ENCODE measurements at places on chromosomes 13 and 19.

GRCh38 chr19:47418692-47419029 is 666 bp downstream of the MEIS3 start:
- DNase-seq = no peak

GRCh38 chr19:39052243-39052746 is 19.9 kb upstream of the FBXO27 start:
- DNase-seq = peak; percentile 67

DNA sequence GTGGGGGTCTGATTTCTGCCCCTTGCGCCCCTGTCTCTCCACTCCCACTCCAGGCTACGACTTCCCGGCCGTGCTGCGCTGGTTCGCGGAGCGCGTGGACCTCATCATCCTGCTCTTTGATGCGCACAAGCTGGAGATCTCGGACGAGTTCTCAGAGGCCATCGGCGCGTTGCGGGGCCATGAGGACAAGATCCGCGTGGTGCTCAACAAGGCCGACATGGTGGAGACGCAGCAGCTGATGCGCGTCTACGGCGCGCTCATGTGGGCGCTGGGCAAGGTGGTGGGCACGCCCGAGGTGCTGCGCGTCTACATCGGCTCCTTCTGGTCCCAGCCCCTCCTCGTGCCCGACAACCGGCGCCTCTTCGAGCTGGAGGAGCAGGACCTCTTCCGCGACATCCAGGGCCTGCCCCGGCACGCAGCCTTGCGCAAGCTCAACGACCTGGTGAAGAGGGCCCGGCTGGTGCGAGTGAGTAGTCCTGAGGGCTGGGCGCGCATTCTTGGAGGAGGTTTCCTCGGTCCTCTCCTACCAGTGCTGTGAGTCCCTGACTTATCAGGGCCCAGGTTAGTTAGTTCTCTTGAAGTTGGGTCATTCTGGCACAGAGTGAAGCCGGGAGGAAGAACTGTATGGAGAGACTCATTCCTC is 12.7 kb downstream of the EHD2 start:
- no peak for DNase-seq

DNA sequence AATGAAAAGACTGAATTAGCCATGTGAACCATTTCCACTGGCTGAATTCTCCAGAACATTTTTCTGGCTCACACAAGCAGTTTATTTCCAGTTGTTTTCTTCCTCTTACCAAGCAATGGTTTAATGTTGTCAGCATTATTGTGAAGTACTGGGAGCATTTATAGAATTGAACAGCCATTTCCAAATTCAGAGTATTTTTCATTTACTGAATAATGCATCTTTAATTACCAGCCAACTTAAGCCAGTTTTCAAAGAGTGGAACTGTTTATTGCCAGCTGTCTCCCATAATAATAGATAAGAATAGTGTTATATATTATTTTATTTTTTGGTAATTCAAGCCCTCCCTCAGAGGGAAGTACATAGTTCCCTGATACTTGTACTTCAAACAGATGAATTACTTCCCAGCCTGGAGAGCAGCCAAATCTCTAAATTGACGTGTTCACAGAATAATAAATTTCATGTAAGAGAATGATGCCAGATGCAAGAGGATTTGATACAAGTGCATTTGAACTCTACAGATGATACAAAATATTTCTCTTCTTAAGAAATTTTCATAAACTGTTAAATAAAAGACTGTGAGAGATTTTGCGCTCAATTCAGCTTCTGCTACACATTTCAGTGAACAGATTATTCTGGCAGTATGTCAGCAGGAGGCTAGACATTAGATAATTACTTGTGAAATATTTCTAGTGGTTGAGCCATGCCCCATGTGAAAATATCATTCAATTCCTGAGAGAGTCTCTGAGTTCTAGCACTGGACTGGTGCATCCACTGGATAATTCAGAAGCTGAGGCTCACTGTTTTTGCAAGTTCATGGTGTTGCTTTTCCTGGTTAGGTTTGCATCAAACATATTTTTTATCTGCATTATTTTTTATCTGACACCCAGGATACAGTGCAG is 315.9 kb downstream of the SLC7A1 start:
- no peak for DNase-seq

DNA sequence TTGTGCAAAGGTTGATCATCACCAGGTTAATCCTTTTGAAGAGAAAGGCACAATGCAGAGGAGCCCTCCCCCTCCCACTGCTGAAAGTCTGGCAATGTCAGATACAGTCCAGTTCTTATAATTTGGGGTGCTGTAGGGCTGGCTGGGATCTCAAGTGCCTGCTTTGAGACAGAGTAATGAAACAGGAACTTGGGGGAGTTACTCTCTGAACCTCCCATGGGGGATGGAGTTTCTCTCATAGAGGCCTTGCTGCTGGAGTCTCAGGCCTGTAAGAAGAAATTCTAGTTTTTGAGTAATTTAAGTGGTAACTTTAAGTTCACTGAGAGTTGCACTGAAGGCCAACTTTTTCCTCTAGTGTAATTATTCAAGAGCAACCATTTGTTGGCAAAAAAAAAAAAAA is 410.5 kb downstream of the KCNRG start:
- no peak for DNase-seq

DNA sequence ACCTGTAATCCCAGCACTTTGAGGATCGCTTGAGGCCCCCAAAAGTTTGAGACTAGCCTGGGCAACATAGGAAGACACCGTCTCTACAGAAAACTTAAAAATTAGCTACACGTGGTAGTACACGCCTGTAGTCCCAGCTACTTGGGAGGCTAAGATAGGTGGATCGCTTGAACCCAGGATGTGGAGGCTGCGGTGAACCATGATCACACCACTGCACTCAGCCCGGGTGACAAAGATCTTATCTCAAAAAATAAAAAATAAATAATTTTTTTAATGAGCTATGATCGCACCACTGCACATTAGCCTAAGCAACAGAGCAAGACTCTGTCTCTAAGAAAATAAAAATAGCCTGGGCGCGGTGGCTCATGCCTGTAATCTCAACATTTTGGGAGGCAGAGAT is 6.6 kb downstream of the RCBTB2 start:
- DNase-seq = peak; percentile 73

GRCh38 chr13:107587681-107588080 is 627.7 kb downstream of the LIG4 start:
- no peak for DNase-seq

- DNase-seq = no peak
These were observed 27.7 kb upstream of the CYSLTR2 start for GRCh38 chr13:48626077-48626449.

DNA sequence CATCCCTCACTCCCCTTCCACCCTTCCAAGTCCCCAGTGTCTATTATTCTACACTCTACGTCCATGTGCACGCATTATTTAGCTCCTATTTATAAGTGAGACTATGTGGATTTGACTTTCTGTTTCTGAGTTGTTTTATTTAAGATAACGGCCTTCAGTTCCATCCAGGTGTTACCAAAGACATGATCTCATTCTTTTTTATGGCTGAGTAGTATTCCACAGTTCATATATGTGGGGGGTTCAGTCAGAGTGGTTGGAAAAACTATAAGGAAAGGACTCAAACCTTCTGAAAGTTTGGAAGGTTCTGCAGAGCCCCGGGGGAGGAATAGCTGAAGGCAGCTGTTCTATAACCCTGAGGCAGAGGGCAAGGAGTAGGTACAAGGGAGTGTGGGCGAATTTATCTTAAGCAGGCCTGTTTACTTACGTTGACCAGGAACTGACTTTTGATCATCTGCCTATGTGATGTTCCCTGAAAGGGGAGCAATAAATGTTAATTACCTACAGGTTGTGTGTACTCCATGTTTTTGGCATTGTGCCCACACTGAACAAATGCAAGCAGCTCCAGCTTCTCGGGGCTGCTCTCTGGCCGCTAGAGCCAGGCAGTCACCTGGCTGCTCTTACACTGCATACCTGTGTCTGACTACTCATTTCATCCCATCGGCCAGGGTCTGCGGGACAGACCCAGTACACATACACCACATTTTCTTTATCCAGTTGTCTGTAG is 13.5 kb upstream of the ADGRE1 start:
- DNase-seq = no peak

DNA sequence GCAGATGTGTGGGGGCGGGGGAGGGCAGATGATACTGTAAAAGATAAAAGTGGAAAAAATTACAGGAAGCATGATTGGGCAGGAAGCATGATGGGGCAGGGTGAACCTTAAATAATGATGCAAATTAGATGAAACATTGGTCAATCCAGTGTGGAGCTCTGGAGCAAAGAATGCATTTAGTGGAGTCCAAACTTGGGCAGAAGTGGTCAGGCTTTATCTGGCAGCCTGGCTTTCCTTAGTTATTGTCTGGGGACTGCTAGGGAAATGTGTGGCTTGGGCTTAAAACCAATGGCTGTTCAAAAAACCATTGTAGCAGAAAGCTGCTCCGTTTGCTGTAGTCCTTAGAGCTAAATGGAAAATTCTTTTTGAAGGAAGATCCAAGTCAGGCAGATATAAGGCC is 1077.3 kb upstream of the MIR17HG start:
- DNase-seq = no peak

DNA sequence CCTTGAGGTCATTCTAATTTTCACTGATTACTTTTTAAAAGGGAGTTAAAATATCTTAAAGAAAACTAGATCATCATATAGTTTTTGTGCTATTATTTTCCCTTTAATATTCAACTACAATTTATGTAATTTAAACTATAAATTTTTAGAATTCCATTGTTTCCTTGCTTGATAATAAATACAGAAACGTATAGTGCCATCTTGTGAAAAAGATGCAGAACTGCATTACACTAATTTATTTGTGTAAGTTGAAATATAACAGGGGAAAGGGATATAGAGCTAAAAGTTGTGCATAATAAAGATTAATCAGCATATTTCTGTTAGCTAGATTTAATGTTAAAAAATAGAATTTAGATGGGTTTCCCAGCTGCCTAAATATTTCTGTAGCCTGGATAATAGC is 61.5 kb upstream of the TDRD3 start:
- no peak for DNase-seq

DNA sequence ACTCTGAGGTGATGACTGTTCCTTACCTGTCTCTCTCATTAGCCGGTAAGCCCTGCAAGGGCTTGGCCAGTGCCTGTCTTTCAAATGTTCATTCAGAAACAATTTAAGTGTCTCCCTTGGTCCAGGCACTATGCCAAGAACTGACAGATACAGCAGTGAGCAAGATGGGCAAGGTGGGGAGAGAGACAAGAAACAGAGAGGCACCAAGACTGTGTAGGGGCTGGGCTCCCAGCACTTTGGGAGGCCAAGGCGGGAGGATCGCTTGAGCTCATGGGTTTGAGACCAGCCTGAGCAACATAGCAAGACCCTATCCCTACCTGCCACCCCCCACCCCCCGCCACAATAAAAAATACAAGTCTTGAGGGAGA is 1.3 kb upstream of the CCNE1 start:
- no peak for DNase-seq

DNA sequence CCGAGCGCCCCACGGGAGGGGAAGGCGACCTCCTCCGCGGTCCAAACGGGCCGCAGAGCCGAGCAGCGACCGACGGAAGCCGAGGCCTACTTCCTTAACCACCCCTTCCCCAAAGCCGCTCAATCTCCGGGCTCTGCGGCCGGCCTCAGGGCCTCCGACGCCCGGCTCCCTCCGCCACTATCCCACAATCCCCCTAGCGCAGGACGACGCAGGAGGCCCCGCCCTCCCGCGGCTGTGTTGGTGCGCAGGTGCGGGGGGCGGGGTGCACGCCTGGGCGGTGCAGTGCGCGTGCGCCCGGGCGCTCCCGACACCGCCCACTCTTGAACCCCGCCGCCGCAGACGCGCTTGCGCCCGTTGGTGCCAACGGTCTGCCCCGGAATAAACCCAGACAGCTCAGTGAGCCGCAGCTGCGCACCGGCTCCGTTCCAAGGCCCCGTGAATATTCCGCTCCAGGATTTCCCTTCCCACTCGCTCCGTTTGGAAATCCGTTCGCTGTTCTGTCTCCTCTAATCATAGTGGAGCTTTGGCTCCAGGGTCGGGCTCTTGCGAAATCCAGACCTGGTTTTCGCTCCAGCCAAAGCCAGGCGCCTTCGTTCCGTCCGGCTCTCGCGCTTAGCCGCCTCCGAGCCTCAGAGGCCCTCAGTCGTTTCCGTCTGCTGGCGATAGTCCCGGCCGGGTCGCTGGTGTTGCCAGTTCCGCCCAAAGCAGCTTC is at the start of gene PPP6R1:
Gene PPP6R1 (minus strand): TSS at position 190 of the 712 bp plus-strand sequence. CDS start 11,914 bp downstream, outside the sequence.
- peak; percentile 89 for DNase-seq

GRCh38 chr13:37539976-37540605 is 58.5 kb downstream of the POSTN start:
- DNase-seq = no peak

DNA sequence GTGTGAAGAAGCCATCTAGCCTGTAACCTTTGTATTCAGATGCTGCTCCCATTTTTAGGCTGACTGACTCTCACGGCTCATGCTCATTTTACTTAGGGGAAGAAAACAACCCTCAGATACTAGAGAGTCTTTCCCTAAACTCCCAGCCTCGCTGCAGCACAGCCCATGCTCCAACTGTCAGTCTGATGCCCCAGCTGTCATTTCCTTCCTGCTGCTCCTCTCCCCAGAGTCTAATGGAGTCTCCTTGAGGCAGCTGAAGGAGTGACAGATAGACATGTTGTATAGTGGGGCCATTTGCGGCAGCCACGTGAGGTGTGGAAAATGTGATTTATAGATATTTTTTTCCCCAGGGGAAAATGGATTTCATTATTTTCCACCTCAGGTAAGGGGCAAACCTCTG is 59.2 kb upstream of the OLFM4 start:
- no peak for DNase-seq

- no peak for DNase-seq
These were observed 352.4 kb downstream of the KLF5 start for GRCh38 chr13:73411067-73411809.

DNA sequence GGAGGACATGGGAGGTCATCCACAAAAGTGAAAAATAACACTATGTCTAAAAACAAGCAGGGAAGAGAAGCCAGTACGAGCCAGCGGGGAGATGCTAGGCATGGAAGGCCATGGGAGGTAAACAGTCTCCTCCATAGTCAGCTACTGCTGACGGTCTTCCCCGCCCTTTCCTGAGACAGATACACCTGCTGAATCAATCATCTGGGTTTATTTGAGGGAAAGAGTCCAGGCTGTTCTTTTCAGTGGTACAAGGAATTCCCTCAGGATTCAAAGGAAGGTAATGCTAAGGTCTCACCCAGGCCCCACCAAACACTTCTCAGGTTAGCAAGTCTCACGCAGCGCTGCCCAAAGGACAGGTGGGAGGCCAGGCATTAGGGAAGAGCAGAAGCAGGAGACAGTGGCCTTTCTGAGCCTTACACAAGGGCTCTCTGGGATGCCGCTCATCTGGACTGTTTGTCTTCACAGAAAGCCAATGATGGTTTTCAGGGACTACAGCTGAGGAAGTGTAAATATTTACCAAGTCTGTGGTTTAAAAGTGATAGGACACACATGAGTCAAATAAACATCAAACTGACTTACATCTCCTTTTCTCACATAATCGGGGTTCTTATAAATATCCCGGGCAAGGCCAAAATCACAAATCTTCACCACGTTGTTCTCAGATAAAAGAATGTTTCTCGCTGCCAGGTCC is 173.9 kb downstream of the FLT1 start:
- DNase-seq = no peak

DNA sequence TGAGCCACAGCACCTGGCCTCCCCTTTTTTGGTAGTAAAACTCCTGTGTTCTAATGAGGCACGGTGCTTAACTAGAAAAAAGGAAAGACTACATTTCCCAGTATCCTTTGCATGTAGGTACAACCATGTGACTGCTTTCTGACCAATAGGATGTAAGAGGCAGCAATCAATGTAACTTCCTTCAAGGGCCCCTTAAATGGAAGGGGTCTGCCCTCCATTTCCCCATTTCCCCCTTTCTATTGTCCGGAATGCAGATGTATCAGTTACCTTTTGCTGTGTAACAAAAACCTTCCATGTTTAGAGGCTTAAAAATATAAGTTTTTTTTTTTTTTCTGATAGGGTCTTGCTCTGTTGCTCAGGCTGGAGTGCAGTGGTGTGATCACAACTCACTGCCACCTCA is 2.2 kb downstream of the GPR32 start:
- no peak for DNase-seq

GRCh38 chr13:27375686-27376326 is 48.6 kb upstream of the GTF3A start:
- DNase-seq = peak; percentile 57
